ENCODE measurements at places on chromosomes 4 and X.

DNA sequence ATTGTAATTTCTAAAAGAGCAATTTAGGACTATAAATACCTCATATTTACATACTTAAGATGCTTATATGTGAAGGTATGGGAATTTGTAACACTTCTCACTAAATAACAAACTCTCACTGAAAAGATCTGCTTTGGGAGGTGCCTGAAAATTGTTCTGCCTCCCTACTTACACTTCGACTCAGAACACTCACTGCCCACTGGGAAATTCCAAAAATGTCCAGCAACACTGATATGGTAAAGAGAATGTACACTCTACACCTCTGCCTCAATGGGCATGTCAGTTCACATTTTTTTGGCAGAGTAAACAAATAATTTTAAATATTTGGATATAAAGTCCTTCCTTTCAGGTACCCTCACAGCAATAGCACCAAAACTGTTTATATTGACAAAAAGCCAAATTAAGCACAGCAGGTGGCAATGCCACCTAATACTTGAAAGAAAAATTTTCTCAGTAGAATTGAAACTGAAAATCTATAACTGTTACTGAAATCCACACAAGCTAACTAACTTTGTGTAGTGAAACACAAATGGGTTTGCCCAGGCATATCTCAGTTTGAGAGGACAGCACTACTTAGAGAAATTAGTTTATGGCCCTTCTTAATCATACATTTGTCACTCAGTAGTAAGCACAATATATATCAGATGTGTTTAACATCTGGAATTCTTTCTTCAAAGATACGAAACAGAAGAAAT lies 67.1 kb downstream of the PRDM5 start:
- no peak for DNase-seq

GRCh38 chr4:6324999-6325787 lies 55.5 kb downstream of the WFS1 start:
- DNase-seq = peak; percentile 19

DNA sequence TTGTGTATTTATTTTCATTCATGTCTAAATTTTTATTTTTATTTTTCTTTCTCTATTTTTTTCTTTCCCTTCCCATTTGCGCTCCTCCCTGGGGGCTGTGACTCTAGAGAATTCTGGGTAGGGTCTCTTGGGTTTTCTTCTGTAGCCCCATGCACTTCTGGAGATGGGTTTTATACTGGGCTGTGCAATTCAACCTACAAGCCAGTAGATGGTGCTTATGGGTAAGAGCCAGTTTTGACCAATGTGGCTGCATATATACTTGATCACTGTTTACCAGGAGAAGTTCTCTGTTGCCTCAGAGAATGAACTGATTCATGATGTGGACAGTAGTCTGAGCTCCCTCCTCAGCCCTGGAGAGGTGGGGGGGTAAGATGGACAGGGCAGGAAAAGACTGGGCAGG lies 614.6 kb downstream of the PCDH19 start:
- no peak for DNase-seq

DNA sequence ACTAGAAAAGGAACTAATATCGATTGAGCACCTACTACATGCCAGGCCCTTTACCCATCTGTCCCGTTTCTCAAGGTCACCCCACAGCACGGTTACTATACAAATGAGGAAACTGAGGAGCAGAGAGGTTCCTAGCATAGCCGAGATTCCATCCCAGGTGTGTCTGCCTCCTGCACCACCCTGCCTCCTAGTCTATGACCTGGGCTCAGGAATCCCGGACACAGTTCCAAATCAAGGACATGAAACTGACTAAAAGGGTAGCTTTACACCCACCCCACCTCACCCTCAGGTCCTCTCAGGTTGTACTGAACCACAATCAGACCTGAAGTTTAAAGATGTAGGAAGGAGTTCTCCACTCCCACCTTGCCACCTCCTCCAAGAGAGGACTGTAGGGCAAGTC lies 55.6 kb downstream of the APBB2 start:
- no peak for DNase-seq

GRCh38 chrX:71198066-71198465 lies 25.0 kb upstream of the GJB1 start:
- no peak for DNase-seq

DNA sequence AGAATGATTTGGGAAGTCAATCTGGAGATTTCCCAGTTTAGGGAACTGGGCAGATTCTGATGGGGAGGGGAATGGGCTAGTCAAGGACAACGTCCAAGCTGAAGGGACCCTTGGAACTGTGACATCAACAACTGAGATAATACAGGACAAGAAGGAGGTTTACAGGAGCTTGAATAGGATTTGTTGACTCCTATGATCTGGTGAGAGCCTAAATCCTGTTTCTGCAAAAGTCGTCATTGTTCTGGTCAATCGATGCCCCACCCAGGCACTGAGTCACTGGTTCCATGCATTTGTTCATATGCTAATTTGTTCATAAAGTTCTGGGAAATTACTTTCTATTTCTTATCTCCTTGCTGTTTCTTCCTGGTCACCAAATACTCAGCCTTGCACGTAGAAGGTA lies 15.3 kb upstream of the PDGFRA start:
- peak; percentile 24 for DNase-seq

DNA sequence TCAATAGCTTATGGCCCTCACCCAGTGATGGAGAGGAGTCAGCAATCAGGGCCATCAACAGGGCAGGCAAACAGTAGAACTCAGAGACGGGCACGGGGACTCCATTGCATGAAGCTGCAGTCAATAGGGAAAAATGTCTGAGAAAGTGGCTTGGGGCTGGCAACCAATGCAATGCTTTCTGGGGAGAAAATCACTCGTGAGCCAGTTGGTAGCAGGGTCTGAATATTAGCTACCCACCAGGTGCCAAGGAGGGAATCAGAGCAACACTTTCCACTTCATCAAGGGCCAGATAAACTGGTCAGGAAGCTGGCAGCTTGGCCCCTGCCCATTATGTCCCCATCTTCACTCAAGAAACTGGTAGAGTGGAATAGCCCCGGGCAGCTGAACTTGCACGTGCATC lies 80.7 kb downstream of the STARD8 start:
- no peak for DNase-seq

DNA sequence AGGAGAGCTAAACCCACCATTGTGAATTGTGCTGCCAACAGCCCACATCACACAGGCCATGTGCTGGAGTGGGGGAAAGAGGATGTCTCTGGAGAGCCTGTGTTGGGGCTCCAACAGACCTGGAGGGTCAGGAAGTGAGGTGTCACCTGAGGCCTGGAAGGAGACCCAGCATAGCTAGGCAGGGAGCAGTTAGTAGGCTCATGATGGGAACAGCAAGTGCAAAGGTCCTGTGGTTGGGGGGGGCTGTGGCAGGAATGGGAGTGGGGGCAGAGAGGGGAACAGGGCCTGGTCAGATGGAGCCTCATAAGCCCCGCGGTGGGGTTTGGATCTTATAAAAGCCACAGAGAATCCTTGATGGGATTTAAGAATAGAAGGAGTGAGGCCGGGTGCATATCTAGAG lies 35.9 kb upstream of the GPR78 start:
- DNase-seq = no peak

GRCh38 chrX:65537229-65537628 lies 2.6 kb upstream of the LAS1L start:
- DNase-seq = peak; percentile 59

DNA sequence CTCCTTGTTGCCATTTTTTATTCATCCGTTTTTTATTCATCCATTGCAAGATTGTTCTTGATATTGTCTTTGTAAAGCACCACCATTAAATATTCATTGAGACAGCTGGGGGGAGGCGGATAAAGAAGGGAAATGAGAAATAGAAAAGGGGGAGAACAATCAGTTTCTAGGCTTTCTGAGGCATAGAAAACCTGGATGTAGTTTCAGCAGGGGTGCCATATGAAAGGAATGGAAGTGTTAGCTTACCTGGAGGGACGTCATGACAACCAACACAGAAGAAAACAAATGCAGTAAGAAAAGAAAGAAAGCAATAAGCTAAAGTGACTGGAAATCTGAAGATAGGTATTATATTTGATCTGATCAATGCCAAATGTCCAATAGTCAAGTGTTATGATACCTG lies 276.1 kb downstream of the GASK1B start:
- no peak for DNase-seq

GRCh38 chrX:150933945-150934350 lies 35.5 kb upstream of the CD99L2 start:
- DNase-seq = peak; percentile 10

GRCh38 chr4:79338148-79338547 lies 12.3 kb upstream of the NAA11 start:
- DNase-seq = no peak

DNA sequence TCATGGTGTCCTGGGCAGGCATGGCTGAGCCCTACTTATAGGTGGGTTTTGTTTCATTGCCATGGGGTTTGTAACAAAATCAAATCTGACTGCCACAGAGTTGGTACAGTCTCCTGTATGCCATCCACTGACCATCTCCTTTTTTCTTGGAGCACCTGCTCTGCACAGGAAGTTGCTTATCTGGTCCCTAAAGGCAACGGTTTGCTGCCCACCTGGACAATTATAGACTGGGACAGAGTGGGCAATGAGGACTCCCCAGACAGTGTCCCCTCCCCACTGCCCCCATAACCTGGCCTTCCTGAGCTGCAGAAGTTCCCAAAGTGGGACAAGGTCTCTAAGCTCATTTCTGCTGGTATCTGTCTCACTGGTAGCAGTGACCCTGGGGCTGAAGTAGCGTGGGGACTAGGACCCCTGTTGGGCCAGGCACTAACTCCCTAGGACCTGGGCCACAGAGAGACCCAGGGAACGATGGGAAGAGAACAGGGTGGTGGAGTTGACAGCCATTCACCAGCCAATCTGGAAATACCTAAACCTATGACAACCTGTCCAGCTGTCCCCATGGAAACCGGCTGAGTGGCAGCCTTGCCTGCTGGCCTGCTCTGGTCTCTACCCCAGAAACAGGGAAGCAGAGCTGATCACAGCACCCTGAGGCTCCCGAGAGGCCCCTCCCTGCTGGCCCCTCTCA lies 64.7 kb downstream of the WFS1 start:
- no peak for DNase-seq

DNA sequence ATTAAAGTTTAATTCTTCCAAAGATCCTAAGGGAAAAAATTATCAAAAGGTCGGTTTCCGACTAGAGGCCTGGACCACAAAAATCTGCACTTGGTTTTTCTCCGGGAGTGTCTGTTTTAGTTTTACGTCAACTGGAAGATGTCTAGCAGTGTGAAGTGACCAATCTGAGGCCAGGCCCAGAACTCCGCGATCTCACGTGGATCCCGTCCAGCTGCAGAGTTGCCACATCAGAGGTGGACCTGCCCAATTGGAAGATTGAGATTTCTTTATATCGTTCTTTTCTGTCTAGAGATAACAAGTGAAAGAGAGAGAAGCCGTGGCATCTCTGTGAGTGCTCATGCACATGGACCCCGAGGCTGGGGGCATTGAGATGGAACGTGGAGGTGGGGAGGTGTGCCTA lies 115.8 kb downstream of the AFF1 start:
- DNase-seq = no peak

- peak; percentile 9 for DNase-seq
These were observed 157.7 kb downstream of the SPANXN1 start for GRCh38 chrX:145405012-145405411.

- DNase-seq = no peak
These were observed 183.6 kb upstream of the PSAPL1 start for GRCh38 chr4:7618361-7618760.

- DNase-seq = no peak
These were observed 26.7 kb downstream of the HPGD start for GRCh38 chr4:174495626-174496025.

GRCh38 chrX:123348468-123348867 lies 164.4 kb downstream of the GRIA3 start:
- peak; percentile 58 for DNase-seq

DNA sequence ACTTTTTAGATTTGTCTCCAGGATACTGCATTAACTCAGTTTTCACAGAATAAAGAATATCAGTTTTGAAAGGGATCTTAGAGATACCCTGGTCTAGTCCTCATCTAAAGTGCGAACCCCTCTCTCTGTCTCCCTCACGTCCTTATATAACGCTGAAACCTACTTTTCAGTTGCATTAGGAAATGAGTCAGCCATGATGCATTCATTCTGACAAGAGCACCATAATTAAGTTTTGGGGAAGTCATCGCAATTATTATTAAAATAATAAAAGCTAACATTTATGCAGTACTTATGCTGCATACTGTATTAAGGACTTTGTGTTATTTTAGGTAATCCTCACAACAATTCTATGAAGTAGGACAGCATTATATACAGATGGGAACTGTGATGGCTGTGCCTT lies 116.1 kb downstream of the REELD1 start:
- DNase-seq = peak; percentile 25

GRCh38 chr4:139603576-139604410 lies 47.8 kb upstream of the SETD7 start:
- peak; percentile 73 for DNase-seq

DNA sequence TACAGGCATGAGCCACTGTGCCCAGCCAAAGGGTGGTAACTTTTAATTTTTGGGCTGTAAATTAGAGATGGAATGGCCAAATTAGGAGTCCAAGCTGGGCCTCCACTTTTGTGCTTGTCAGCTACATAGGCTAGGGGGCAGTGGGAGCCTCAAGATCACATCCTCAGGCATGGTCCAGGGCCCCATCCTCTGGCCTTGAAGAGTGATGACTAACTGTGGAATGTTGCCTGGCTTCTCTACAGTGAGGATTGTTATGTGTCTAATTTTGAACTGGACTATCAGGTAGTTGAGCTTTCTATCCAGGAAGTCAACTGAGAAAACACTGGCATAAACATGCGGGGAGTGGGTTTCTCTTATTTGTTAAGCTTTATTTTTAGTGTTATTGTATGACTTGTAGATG lies 33.0 kb downstream of the CCNG2 start:
- DNase-seq = peak; percentile 26

- DNase-seq = peak; percentile 93
These were observed 72.9 kb downstream of the CLNK start for GRCh38 chr4:10611673-10612072.

- no peak for DNase-seq
These were observed 653.3 kb downstream of the ARAP2 start for GRCh38 chr4:35591035-35591434.

DNA sequence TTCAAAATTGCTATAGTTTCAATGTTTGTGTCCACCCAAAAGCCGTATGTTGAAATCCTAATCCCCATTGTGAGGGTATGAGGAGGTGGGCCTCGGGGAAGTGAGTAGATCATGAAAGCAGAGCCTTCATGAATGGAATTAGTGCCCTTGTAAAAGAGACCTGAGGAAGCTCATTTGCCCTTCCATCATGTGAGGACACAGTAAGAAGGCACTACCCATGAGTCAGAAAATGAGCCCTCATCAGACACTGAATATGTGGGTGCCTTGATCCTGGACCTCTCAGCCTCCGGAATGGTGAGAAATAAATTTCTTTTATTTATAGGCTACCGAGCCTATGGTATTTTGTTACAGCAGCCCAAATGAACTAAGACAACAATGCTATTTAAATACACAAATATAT lies 57.7 kb upstream of the EFHC2 start:
- peak; percentile 36 for DNase-seq

DNA sequence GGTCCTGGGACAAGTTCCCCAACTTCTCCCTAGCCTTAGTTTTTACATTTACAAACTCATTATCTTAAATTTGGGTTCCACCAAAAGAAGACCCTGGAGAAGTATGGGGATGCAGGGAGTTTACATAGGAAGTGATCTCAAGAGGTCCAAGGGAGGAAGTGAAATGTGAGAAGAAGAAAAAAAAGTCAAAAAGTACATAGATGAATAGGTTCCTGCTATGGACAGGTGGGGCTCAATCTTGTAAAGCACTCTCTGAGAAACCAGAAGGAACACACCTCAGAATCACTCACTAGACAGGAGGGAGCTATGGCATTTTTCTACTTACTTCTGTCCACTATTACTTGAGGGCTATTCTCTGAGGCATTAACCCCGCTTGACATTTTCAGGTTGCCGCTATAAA lies 56.6 kb downstream of the ARHGAP6 start:
- no peak for DNase-seq

GRCh38 chr4:152594978-152595925 lies 59.4 kb upstream of the FBXW7 start:
- DNase-seq = no peak

Measured in M059J (cell line).